ENCODE measurements at places on chromosomes 13 and 19.
A peak's percentile ranks its signal among the peaks of the same experiment; 100 is the strongest.

GRCh38 chr19:35745328-35746086 lies at the start of the genes PSENEN and U2AF1L4:
Gene PSENEN (plus strand): TSS chr19:35745651. CDS start chr19:35745931, 280 bp downstream.
Gene U2AF1L4 (minus strand): TSS chr19:35745418. CDS start chr19:35745391, 27 bp downstream.
- peak; percentile 95 for DNase-seq

DNA sequence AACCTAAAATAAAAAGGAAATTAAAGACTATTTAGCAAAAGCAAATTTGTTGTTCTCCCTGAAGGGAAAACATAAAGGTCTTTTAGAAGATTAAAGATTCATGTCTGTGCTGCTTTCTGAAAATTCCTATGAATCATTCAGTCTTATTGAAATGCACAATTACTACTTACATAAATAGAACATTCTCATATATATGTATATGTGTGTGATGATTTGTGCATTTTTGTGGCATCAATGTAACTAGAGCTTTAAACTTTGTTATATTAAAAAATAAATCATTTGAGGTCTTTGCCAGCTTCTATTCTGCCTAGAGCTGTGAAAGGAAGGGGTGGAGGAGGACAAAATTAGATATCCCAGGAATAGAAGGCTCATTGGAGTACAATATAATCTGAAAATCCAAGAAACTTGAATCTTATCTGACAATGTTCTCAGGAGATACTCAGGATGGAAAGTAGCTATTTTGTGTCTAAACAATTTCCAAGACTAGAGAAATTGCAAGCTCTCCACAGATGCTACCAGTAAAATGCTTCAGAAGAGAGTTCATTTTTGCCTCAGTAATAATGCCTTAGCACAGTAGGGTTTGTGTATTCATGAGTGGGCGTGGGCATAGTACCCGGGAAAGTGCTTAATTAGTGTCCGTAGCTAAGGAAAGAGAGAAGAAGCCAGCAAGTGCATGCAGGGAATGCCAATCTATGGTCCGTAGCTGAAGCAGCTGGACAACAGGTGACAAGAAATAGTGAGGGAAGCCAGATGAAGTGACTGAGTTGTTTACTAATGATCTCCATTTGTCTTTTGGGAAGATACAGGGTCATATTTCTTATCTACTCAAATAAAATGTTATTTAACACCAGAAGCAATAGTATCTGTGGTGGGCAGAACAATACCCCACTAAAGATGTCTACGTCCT lies 395.5 kb upstream of the NBEA start:
- no peak for DNase-seq

DNA sequence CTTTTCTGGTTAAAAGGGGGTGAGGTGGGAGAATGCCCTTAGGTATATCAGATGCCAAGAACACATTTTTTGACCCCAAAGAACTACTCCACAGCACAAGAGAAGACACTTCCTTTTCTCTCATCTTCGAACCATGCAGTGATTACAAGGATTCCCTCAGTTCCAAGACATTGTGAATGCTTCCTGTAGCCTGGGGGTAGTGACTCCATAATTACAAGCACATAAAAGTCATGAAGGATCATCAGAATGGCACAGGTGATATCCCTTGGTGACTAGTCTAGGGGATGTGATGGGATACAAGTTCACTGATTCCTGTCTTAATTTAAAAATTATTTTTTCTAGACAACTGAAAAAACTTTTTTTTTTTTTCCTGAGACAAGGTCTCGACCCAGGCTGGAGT lies 78.0 kb downstream of the ZC3H13 start:
- DNase-seq: no peak

- DNase-seq: no peak
Observed at GRCh38 chr19:489418-490196, 6.7 kb upstream of the MADCAM1 start.

- DNase-seq: no peak
Observed at GRCh38 chr13:94173312-94173854, 306.1 kb downstream of the DCT start.

DNA sequence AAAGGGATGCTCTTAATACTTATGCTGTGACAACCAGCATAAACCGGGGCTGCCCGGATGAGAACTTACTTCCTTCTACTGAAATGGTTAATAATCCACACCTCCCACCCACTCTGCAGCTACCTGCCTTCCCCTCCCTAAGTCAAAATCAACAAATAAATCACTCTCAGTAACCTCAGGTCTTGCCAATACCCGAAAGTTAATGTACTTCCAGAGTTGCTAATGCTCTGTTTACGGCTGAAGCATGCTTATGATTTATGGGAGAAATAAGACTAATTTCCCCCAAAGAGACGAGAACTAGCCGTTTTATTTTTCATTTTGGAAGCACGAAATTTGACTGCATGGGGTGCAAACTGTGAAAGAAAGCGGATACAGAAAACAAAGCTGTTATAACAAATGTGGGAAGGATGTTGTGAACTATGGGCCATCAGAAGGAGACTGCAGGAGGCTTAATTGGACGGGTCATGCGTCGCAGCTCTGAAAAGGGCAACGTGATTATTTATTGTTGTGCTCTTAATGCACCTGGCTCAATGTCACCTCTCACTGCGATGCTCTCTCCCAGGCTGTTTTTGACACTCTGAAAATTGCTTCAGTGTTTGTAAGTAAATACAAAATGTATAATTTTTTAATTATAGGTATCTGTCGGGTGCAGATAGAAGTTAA lies 114.0 kb upstream of the SLC7A1 start:
- DNase-seq: no peak

- no peak for DNase-seq
Observed at GRCh38 chr19:48968179-48968661, 3.1 kb downstream of the FTL start.

GRCh38 chr19:55015126-55015525 lies 22.9 kb downstream of the GP6 start:
- DNase-seq: no peak

DNA sequence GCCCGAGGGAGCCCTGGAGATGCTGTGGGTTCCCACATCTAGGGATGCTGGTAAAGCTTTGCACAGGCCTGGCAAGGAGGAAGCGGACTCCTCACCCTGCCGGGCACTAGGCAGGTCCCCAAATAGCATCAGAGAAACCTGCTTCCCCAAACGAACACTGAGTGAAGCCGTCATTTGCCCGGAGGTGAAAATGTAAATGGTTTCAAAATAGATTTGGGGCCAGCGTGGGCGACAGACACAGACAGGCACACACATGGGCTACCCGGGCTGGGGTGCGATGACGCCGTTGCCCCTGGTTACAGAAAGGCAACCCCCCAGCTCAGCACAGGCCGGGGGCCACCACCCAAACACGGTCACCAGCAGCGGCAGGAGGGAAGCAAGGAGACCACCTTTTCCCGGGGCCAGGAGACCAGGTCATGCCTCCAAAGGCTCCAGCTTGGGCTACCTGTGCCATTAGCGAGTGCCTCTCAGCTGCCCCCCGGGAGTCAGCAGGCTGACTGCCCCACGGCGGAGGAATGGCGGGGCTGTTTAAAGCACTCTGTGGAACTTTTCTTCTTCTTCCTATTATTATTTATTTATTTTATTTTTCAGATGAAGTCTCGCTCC lies 47.5 kb upstream of the NDUFS7 start:
- DNase-seq: no peak

- no peak for DNase-seq
Observed at GRCh38 chr13:24865163-24865953, 101.4 kb downstream of the RNF17 start.

DNA sequence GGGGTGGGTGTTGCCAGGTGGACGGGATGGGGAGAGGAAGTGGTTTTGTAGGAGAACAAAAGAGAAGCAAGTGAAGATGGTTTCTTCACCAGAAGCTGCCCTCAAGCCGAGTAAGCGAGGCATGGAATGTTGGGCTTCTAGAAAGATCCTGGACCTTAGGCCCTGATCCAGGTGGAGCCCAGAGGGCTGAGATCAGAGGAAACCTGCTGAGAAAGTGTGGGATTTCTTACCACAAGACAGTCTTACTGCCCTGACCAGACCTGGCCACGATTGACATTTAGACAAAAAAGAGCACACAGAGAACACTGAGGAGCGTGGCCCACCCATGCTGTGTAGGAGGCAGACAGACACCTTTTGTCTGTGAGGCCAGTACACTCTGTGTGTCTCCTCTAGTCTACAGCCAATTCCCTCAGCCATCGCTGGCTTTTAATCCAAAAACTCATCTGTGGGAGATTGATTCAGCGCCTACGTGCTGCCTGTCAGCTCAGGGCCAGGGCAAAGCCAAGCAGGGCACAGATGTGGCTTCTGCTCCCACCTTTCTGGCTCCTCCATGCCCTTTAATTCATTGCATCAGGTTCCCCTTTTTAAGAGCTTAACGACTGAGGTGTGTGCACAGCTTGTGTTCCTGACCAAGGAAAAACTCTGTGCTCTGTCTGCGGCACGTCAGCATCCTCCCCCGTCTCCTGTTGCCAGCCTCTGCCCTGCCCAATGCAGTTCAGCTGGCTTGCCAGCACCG lies 123.3 kb downstream of the AKAP11 start:
- DNase-seq: no peak

GRCh38 chr19:9872618-9873242 lies 37.6 kb downstream of the PIN1 start:
- no peak for DNase-seq

GRCh38 chr13:94088742-94089141 lies 390.7 kb downstream of the DCT start:
- no peak for DNase-seq

DNA sequence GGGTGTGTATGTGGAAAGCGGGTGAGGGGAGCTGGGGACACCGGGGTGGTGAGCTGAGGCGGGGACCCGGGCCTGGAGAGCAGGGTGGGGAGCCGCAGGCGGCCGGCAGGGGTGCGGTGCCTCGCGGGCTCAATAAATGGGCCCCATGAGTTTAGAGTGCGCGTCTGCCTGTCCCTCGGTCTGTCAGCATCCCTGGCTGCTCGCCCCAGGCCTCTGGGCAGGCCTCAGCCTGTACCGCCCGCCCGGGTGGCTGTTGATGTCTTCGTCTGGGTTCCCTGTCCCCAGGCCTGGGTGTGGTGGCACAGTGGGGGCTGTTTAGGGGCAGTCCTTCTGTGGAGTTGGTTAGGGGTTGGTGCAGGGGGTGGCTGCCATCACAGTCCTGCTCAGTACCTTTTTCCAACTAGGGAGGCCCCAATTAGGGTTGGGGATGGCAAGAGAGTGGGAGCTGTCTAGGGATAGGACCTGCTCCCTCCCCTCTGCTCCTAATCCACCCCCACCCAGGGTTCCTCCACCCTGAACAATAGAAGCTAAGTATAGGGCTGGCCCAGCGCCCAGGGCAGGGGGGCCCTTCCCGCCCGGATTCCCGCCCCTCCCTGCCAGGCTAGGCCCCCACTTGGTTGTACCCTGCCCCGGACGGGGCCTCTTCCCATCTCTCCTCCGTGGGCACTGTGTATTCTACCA lies 12.2 kb downstream of the CIC start:
- DNase-seq: no peak
